ENCODE measurements at places on chromosomes 5 and 9.

DNA sequence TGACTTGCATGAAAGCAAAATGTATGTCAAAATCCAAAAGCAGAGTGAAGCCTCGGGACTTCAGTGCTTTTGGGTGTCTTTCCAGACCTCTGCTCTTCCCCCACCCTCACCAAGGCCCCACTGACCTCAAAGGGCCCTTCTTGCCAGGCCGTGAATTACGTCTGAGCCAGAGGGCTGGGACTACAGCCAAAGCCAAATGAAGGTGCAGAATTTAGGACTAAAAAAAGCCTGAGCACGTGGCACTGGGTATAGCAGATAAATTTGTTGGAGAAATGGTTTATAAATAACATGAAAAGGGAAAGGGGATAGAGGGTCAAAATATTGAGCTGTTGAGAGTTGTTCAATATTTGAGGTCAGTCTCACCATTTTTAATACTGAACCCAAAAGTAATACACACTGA is 163.4 kb downstream of the GHR start:
- no peak for DNase-seq

DNA sequence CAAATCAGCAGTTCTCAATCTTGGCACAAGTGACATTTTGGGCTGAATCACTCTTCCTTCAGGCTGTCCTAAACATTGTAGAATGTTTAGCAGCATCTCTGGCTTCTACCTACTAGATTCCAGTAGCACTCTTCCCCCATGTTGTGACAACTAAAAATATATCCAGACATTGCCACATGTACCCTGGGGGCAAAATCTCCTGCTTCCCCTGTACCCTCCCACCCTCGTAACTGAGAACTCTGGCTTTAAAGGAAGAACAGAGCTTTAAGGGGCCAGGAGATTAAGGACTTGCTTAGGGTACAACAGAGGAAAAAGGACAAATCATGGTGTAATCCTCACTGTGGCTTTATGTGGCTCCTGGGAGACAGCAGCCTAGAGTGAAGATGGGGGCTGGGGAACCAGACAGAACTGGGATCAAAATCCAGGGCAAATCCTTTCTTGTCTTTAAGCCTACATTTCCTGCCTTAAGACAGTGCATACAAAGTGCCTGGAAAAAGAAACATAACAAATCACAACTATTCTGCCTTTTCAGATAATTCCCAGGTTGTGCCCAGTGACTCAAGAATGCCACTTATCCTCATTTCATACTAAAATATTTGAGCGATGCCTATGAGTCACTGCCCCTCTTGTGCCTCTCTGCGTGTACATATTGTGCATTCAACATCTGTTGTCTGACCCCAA is 109.3 kb downstream of the DAPK1 start:
- no peak for DNase-seq

DNA sequence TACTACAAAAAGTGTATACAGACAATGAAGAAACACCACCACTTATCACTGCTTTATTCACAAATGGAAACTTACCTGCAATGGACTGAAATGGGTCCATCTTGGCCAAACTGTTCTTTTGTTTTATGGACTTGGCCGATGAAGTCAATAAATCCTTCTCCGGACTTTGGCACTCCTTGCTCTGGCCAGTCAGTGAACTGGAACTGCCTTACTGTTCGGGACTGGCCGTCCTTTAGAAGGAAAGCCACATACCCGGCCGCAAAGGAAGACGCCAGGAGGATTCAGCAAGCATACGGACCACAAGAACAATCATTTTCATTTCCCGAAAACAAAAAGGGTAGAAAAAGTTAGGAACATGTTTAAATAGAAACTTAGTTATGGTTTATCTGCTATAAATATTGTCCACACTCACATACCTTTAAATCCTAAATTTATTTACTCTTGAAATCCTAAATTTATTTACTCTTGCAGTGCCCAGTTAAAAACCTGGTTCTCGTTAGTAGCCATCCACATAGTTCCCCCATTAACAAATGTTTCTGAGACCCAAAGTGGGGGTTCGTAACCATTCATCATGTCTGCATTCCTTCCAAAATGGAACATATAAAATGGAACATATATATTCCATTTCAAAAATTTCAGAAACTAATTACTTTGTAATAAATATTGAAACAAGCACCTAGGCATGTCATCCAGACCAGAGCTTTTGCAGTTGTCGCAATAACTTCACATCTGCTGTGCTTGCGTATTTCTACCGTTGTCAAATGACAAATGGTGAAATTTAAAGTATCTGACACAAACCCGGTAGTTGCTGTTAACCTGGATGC is 532.1 kb upstream of the DMAC1 start:
- no peak for DNase-seq

GRCh38 chr5:176727983-176728675 is 80.8 kb downstream of the TSPAN17 start:
- DNase-seq: no peak

- no peak for DNase-seq
These were observed 358.0 kb downstream of the ENC1 start for GRCh38 chr5:74282490-74282889.

- DNase-seq: no peak
These were observed 26.8 kb upstream of the NUDT12 start for GRCh38 chr5:103589357-103589756.

DNA sequence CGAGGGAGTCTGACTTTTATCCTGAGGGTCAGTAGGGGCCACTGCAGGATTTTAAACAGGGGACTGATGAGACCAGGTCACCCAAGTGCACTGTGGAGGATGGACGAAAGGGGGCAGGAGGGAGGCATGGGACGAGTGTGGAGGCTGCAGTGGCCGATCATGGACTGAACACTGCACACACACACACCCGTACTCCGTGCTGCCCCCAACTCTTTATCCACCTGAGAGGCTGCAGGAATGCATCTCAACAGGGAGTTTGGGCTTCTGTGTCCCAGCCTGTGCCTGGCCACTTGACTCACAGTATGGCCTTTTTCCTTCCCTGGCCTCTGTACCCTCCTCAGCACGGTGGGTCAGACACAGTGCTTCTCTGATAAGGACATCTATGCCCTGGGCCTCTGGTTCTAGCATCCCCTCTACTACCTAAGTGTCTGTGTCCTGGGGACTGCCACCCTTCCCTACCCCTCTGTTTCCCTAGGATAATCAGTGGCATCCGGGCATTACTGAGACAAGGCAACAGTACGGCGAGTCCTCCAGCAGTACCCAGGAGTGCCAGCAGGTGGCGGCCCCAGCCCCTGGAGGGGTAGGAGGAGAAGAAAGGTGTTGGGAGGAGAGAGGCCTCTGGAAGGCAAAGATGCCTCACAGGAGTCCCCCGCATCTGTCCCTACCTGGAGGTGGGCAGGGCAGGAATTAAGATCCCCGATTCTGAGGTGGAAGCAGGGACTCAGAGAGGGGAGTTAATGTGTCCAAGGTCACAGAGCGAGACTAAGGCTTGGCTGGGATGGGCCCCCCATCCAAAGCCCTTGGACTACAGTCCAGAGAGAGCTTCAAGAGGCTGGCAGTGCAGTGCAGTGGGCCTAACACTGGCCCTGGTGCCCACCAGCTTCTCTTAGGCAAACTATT is 5.1 kb upstream of the CDX1 start:
- DNase-seq: peak; percentile 45

DNA sequence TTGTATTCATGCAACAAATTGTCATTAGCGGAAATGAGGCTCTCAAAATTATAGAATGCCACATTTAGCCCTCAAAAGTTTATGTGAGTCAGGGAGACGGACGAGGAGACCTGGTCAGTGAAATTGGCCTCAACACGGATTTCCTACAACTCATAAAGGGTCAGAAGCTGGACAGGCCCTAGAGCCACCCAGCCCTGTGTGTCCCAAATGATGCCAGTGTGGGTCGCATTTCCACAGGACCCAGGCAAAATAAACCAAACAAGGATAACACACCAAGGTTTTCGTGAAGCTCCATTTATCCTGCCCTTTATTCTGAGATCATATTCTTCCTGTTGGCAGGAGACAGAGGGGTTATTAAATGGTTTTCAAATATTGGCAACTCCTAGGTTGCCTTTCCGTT is 72.0 kb upstream of the COL5A1 start:
- no peak for DNase-seq

DNA sequence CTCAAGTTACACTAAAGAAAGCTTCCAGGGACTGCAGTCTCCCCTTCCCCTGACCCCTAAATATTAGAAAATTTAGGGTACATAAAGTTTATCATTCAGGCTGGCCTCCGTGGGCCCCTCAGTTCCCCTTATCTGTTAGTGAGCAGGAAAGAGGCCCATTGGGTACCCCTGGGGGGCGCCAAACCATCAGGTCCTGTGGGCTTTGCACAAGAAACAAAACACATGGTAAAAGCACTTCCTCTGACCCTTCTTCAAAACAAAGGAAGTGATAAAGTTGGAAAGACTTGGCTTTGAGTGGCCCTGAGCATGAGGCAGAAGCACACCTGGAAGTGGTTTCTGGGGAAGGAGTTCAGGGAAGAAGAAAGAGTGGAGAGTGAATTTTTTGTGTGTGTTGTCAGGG is 213.0 kb downstream of the SMARCA2 start:
- no peak for DNase-seq

DNA sequence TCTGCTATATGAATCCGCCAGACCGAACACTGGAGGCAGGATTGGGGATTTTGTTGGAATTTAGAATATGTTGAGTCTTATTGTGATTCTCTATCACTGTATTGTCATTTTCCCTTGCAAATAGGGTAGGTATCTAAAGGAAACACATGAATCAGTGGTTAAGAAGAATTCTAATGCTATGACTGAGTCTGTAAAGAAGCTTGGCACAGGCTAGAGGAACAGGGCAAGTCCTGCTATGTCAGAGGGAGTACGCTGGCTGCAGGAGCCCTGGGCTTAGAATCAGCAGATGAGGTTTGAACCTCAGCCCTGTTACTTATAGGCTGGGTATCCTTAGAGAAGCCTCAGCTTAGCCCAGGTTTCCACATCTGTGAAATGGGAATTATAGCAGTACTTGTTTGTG is 198.1 kb downstream of the NR3C1 start:
- no peak for DNase-seq

- no peak for DNase-seq
These were observed 52.6 kb upstream of the FANCC start for GRCh38 chr9:95370064-95370463.

GRCh38 chr5:159340511-159340910 is 10.2 kb upstream of the IL12B start:
- DNase-seq: no peak

DNA sequence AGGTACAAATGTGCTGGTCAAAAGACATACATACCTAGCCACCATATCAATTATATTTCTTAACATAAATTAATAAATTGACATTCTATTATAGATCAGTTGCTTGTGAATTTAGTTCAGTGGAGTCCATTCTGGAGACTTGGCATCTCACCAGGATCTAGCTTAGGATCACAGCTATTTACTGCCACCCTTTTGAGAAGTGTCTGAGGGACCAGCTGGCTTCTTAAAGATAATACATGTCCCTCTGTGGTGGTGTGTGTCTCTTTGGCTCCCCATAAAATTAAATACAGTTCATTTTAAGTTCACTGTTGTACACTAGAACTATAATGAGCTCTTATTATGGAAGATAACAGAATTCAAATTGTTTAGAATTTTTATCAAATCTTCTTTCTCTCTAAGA is 290.7 kb downstream of the PRELID2 start:
- DNase-seq: no peak

DNA sequence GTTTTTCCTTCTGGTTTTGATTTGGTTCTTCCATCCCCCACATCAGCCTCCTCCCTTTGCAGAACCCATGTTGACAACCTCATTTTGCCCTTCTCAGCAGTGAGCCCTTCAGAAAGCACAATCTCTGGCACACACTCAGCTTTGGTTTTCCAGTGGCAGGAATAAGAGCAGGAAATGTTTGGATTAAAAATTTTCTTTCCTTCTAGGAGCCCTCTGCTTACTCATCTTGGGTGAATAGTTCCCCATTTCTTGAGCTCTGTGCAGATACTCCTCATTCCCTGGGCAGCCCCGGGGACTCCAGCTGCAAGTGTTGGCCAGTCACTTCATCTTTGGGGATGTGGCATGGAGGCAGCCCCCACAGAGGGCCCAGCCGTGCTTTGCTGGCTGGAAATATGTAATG is 170.5 kb downstream of the NR3C1 start:
- no peak for DNase-seq

DNA sequence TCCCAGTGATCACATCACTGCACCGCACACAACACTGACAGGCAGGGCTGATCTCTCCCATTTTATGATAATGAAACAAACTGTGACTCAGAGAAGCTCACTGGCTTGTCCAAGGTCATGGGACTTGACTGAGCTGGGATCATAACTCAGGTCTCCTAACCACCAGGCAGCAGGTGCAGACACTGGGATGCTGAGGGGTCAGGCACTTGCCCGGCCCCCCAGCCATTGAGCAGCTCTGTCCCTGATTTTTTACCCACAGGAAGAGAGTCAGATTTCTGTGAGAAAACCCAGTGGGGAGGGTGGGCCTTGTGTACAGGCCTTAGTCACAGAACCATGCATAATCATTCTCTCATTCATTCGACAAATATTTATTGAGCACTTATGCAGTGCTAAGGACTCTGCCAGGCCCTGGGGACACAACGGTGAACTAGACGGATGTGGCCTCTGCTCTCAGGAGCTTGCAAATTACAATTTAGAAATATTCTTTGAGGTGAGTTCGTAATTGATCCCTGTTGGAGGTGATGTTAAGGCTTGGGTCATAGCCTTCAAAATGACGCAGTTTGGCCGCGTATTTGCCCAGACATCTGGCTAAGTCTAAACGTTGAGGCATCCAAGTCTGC is 54.5 kb upstream of the TGFBR1 start:
- DNase-seq: no peak

DNA sequence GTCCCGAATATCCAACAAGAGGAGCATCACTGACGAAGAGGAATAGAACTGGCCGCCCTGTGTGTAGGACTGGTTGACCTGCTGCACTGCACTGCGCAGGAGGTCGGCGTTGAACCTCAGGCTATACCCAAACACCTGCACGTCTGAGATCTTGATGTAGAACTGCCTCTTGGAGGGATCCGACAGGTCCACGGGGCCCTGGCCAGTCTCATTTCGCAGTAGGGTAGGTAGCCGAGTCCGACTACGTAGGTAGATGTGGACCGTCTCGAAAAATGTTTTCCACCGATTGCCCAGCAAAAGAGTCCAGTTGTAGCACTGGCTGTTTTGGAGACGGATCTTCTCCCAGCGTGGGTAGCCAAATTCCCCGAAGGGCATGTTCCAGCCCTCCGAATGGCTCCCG is 202.0 kb downstream of the BRINP1 start:
- DNase-seq: no peak

- no peak for DNase-seq
These were observed 59.6 kb upstream of the CPLANE1 start for GRCh38 chr5:37308793-37309192.

DNA sequence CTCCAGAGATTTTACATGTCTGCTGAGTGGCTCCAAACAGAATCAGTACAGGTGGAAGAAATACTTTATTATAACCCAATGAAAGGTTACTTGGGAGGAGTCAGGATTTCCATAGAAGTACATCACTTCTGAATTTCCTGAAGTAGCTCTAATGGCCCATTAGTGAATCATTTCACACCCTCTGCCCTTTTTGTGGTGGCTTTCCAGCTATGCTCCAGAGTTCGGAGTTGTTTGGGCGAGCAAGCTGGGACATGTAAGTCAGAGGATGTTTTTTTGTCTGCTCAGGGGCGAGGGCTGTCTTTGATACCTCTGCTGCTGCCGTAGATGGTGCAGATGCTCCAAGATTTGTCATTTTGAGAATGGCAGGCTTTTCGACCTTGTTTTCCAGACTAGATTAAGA is 226.1 kb downstream of the GOLPH3 start:
- no peak for DNase-seq

Measured in T-helper 2 cell treated with Interferon-gamma antibody and Interleukin-4, amounts not matched to agents 5 μg/mL and 100 μg/mL, for 36 hours (primary cell).